Putamen (tissue), 1 donor: ENCODE measurements at places on chromosomes 5 and 9.
A peak's percentile ranks its signal among the peaks of the same experiment; 100 is the strongest.

DNA sequence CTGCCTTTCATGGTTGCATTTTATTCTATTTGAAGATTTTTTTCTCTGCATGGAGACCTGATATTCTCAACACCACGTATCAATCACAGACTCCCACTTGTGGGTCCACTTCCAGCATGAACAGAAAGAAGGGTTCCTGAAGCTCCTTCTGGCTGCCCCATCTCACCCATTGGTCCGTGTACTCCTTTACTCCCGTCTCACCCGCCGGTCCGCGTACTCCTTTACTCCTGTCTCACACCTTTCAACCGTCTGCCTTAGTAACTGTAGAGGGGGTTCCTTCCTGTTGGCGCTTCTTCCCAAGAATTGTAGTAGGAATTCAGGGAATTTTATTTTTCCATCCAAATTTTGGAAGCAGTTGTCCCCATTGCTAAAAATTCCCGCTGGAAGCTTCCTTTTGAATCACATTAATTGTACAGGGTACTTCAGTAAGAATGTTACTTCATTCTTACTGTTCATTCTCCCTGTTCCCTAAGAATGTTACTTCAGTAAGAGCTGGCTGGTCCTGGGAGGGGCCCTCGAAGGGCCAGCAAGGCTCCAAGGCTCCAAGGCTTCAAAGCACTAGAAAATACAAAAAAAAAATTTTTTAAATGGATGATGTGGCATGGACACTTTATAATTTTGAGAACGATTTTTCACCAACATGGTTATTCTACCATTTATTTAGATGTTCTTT, 3.9 kb upstream of the LPCAT1 start:
- no peak for DNase-seq

- peak; percentile 49 for DNase-seq
These were observed at the start of gene MCC for GRCh38 chr5:113487781-113488644. MCC (minus strand) TSS chr5:113488453.

GRCh38 chr5:1207555-1207954, 6.2 kb downstream of the SLC6A19 start:
- DNase-seq: no peak

DNA sequence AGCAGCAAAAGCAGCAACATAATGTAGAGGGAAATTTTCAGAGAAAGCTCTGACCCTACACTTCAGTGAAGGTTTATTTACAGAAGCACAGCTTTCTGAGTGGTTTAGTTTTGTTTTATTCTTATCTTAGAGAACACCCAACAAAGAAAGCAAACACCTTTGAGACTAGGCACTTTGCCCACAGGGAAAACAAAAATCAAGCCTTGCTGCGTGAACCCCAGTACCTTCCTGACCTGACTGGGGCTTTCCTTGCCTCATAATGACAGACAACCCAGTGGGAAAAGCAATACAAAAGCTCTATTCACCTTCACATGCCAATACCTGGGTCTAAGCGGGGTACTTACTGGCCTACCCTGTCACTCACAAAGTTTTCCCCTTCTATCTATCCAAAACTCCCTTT, 189.8 kb downstream of the HINT1 start:
- DNase-seq: no peak

DNA sequence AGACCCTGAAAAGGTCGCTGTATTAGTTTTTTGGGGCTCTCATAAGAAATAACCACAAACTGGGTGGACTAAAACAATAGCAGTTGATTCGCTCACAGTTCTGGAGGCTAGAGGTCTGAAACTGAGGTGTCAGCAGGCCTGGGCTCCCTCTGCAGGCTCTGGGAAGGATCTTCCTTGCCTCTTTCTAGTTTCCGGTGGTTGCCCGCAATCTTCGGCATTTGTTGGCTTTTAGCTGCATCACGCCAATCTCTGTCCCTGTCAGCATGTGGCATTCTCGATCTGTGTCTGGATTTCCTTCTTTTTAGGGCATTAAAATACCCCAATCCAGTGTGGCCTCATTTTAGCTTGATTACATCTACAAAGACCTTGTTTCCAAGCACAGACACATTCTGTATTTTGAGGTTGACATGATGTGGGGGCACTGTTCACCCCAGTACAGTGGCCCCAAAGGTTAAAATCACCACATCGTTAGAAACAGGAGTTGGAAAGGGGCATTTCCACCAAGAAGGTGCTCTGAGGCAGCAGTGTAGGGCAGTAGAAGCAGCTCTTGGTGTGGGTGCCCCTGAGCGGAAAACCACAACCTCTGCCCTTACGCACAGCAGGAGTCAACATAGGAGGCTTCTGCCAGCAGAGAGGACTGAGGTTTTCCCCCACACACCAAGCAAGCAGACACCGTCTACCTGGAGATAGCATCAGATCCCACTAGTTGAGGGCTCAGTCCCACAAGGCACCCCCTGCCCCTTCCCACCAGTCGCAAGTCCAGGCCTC, 13.5 kb downstream of the ZNF79 start:
- DNase-seq: no peak

GRCh38 chr9:137264067-137264466, 8.9 kb downstream of the NELFB start:
- DNase-seq: no peak

DNA sequence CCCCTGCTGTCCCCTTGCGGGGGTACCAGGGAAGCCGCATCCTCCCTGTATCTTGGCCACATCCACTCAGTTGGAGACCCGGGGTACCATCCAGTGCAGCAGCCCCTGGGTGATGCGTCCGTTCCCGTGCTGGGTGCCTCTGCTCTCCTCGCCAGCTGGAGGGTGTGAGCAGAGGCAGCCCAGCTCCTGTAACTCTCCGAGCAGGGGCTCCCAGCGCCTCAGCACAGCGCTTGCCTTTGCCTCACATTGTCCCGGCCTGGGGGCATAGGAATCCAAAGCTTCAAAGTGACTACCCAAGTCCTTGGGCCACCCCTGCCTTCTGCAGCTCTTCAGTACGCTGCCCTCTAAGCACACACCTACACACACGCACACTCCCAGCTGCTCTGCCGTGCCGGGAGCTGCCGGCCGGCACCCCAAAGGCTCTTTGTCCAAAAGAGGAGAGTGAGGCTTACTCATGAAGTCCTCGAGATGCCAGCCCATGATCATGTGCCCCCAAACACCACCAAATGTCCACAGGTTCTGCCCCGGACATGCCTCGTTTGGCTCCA, 733 bp downstream of the ANGPTL2 start:
- no peak for DNase-seq

DNA sequence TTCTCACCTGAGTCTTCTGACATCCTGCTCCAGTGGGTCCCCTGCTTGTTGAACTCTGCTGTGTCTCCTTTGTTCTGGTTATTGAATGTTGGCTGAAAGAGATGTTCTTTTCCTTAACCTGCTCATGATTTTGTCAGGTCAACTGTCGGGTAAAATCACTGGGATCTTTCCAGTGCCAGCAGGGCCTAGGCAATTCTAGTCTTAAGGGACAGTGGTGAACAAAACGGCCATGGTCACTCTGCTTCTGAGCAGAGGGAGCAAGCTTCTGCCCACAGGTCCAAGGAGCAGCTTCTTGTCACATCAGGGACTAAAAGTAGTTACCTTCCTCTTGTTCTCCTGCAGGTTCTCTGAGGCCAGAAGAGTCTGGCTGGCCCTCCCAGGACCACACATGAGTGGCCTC, 65.6 kb downstream of the SEC61B start:
- DNase-seq: no peak

DNA sequence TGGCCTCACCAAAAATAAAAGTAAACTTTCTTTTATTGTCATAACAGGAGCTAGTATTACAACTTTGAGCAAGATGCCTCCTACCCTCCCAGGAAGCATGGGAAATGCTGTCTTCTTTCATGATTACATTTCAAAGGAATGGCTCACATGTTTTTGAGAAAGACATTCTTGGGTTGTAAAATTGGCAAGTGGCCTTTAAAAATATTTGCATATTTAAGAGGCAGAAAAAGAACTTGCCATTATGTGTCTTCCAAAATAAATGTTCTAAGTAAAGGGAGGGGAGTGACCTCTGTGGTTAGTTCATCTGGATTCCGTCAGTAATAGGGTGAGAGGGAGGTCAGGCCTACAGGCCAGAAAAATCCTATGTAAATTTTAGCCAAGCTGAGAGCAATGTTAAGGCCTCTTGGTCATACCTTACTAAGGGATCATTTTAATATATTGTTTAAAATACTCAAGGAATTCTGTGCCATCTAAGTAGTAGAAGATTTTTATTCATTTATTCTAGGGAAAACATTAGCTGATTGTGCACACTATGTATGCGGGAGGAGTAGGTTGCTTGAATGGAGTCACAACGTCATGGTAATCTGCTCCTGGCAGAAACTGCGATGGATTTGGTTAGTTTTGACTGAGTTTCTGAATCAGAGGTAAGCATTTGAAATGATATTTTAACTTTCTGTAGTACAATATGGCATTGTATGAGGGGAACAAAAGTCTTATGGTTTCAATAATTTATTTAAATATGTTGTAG, 1485.7 kb upstream of the CDH9 start:
- DNase-seq: peak; percentile 6
